ENCODE measurements at places on chromosomes 16 and 17. TPM values are rescaled to one million over a fixed set of nuclear protein-coding genes. Genes with fewer than 3 reads are reported as not detected.

Gene ZNF629
- total RNA-seq = 22.1 TPM

GRCh38 chr16:79599837-79600637 lies 500 bp downstream of the MAF start:
- DNase-seq = no peak

- DNase-seq = peak; percentile 78
Measured at GRCh38 chr16:20883554-20884239, 16.5 kb downstream of the DCUN1D3 start.

DNA sequence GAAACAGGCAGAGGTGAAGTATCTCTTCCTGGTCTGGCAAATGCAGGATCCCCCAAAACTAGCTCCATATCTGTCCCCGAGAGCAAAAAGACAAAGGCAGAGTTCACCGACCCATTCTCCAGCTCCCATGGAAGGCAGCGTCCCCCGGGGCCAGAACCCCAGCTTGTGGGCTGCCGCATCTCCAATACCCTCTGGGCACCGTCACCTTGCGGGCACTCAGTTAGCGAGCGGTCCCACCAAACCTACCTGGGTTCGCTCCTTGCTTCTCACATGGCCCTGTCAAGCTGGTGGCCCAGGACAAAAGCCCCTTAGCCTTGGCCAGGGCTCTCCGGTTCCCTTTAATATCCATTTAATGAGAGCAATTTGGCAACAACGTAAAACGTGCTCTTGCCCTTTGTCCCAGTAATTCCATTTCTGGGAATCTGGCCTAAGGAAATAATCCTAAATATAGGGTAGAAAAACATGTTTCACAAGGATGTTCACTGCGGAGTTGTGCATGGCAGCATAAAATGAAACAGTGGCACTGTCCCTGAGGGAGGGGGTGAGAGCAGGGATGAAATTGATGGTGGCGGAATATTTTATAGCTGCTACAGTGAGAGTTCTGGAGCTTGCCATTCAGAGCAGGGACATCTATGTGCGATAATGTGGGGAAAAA lies 157.1 kb downstream of the CMIP start:
- no peak for DNase-seq

DNA sequence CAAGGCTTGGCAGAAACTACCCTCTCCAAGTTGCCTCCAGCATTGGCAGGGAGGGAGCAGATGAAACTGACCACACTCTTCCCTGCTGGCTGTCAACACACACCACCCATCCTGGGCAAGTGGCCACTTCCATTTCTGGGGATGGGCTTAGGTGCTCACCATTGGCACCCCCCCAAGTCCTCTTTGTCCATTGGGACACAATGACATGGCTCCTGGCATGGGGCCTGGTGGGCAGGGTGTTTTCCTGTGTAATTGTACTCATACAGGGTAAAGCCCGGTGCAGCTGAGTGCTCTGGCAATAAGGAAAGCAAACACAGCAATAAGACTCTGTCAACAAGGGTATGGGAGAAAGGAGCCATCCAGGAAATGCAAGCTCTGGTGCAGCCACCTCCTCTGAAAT lies 22.6 kb downstream of the SCNN1B start:
- no peak for DNase-seq

GRCh38 chr16:4696905-4697847 lies 3.8 kb downstream of the NUDT16L1 start:
- no peak for DNase-seq

DNA sequence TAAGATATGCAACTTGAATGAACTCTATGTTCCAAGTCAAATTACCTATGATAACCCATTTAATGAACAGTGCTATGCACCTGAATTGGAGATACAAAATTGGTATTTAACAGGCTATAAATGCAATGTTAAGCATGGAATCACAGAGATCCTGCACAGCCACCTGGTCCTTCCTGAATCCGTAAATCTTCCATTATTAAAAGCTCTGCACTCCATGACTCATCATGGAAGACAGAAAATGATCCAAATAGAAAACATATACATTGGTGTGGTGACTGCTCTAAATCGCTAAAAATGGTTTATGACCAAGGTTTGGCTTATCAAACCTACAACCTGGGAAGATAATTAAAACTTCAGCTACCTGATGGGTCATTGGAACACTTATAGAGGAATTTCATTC lies 45.3 kb downstream of the GLG1 start:
- no peak for DNase-seq

DNA sequence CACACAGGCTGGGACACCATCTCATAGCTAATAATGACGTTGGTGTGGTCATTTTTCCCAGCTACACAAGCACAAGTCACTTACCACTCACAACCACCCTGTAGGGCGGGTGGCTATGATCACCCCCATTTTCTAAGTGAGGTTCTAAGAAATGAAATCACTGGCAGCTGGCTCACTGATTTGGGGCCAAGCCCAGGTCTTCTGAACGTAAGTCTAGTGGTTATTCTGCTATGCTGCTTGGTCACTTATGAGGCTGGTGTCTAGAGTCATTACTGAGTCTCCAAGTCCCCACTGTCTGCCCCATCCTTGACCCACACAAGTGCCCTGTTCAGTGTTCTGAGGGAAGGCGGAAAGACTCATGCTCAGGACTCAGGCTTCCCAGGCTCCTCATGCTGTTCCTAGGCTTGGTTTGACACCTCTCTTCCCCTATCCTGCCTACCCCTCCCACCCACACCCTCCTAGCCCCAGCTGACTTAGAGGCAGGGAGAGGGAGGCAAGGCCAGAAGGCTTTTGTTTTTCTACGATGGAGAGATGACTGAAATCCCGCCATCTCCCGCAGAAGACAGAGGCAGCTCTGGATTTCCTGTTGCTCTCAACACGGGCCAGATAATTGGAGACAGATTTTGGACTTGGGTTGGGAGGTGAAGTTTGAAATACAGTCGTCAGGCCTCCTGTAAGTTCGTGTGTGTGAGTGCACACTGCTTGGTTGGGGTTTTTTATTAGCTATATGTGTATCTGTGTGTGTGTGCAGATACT lies 32.2 kb downstream of the FZD2 start:
- no peak for DNase-seq

Gene RHBDF1
- total RNA-seq = 37.3 TPM

DNA sequence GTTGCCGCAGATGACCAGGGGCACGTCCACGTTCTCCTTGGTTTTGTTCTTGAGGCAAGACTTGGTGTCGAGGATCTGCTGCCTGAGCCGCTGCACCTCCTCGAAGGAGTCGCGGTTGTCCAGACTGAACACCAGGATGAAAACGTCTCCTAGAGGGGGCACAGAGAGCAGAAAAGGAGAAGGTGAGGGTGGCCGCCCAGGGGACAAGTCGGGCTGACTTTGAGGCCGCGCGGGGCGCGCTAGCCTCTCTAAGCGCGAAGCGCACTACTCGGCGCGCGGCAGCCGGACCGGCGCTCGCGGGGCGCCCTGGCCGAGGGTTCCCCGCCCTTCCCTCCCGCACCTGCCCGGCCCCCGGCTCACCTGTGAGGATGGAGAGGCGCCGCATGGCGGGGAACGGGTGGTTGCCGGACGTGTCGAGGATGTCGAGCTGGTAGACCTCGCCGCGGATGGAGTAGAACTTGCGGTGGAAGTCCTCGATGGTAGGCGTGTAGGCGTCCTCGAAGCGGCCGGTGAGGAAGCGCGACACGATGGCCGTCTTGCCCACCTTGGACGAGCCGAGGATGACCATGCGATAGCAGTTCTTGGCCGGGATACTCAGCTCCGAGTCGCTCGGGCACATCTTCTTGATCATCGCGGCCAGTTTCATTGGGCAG lies 533 bp downstream of the RASD1 start:
- no peak for DNase-seq

GRCh38 chr16:56734429-56734828 lies 4.5 kb downstream of the NUP93 start:
- DNase-seq = no peak

All from renal cortical epithelial cell (primary cell).